ENCODE measurements at places on chromosomes 3 and 15.

GRCh38 chr3:177750436-177750835 is 553.2 kb upstream of the TBL1XR1 start:
- DNase-seq: no peak

- no peak for DNase-seq
Measured at GRCh38 chr15:74517096-74517495, 23.9 kb upstream of the ARID3B start.

DNA sequence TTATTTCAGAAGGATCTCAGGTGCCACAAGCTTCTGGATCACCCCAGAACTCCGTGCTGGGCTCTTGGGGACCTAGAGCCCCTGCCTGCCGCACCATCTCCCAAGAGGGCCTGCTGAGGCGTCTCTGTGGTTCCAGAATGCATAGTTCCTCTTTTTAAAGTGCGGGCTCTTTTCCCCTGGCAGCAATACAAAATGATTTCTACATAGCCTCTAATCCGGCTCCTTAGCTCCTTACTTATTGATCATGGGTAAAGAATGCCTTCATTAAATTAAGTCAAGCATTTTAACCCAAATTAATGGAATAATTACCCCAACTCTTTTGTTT is 121.9 kb downstream of the ATP10A start:
- no peak for DNase-seq

DNA sequence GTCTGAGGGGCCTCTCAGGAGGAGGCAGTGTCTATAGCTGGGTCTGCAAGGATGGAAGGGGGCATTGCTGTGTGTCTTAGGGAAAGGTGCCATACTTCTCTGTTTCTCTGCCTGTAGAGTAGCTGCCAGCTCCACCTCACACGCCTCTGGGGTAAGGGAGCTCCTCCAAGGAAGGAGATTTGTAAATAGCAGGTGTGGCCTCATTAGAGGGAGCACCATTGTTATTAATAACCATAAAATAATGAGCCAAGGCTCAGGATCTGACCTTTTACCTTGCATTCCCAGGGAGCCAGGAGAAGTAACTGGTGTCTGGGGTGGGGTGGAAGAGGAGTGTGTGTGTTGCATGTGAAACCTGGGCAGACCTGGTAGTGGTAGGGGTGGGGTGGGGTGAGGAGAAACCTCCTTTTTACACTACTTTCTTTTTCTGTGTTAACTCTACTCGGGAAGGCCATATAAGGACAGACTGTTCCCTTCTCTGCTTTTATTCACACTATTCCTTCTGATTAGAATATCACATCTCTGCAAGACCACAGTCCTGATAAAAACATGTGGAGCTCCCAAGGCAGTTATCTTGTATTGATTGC is 2.2 kb upstream of the C15orf39 start:
- DNase-seq: no peak

GRCh38 chr3:39385456-39386090 is 2.4 kb downstream of the SLC25A38 start:
- DNase-seq: no peak

DNA sequence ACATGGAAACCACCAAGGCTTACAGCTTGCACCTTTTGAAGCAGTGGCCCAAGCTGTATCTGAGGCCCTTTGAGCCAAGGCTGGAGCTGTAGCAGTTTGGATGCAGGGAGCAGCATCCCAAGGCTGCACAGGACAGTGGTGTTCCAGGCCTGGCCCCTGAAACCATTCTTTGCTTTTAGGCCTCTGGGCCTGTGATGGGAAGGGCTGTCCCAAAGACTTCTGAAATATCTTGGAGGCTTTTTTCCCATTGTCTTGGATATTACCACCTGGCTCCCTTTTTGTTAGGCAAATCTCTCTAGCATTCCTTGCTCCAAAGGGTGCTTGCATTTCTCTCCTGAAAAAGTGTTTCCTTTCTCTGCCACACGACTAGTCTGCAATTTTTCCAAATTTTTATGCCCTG is 302.8 kb upstream of the MDFIC2 start:
- DNase-seq: no peak

DNA sequence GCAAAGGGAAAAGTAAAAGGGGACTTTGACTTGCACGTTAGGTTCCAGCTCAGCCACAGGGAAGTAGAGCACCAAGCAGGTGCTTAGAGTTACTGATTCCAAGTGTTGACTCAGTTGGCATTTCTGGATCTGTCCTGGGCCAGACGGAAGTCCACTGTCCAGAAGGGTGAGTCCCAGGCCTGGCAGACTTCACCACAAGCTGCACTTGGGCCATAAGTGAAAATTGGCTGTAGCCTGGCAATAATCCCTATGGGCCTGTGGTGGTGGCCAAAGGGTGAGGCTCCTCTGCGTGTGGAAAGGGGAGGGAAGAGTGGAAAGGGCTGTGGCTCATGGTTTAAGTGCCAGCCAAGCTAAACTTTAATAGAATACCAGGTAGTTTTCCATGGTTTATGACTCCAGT is 121.5 kb downstream of the DTWD1 start:
- DNase-seq: no peak

GRCh38 chr3:73148682-73149081 is 87.2 kb downstream of the EBLN2 start:
- DNase-seq: no peak

- DNase-seq: no peak
Measured at GRCh38 chr15:68599153-68599545, 20.4 kb downstream of the CORO2B start.

- DNase-seq: no peak
Measured at GRCh38 chr15:81046290-81046689, 45.6 kb downstream of the TLNRD1 start.

GRCh38 chr3:194268654-194269512 is 82.2 kb downstream of the CPN2 start:
- no peak for DNase-seq

DNA sequence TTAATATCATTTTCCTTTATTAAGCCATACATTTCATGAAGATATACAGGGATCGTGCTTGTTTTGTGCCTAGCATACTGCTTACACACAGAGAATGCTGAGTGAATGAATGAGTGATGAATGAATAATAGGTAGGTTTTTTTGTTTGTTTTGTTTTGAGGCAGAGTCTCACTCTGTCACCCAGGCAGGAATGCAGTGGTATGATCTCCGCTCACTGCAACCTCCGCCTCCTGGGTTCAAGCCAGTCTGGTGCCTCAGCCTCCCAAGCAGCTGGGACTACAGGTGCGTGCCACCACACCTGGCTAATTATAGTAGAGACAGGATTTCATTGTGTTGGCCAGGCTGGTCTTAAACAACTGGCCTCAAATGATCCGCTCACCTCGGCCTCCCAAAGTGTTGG is 400.0 kb downstream of the ROBO1 start:
- no peak for DNase-seq

DNA sequence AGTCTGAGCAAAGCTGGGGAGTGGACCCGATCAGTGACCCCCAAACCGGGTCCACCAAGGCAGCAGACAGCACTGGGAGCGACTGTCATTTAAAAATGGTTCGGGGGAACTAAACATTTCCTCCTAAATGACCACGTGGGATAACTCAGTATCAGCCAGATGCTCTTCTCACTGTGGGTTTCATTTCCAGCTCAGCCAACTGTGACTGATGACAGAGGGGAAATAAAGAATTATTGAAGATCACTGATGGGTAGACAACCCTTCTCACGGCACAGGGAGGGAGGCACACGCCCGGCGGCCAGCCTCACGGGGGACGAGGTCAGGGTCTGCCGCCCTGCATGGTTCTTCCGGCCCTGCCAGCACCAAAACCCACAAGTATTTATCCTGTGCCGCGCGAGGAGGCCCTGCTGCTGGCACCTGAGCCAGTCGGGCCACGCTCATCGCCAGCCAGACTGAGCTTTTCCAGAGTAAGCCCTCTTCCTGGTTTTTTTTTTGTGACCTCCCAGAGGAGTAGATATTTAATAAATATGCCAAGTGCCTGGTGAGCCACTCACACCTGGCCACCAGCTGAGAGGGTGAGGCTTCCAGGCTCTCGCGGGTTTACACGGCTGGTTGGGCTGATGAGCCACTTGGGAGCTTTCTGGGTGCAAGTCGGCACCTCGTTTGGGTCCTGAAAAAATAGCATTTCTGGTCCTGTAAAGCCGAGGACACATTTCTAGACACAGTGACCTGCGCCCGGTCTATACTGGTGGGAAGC is 6.2 kb downstream of the MELTF start:
- DNase-seq: peak; percentile 36

DNA sequence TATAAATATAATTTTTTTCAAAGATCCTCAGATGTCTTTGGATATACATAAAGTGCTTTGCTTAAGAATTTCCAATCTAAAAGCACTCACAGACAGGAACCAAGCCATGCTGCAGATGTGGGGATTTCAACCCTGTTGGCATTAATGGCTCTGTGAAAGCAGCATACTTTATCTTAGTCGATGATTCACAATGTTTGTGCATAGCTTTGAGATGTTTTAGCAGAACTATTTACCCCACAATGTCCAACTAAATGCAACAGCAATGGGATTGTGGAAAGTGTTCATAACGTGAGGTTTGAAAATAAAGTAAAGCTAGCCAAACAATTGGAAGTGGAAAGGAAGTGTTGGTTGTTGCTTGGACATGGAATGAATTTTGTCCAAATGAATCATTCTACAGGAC is 371.4 kb downstream of the SOX2 start:
- DNase-seq: no peak

DNA sequence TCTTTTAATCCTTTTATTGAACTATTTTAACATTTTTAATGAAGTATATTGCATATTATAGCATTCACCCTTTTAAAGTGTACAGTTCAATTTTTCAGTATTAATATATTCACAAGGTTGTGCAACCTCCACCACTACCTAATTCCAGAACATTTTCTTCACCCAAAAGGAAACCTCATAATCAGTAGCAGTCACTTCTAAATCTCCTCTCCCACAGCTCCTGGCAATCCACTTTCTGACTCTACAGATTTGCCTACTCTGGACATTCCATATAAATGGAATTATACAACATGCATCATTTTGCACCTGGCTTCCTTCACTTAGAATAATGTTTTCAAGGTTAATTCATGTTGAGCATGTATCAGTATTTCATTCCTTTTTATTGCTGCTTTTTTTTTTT is 55.0 kb upstream of the HRH1 start:
- DNase-seq: no peak

DNA sequence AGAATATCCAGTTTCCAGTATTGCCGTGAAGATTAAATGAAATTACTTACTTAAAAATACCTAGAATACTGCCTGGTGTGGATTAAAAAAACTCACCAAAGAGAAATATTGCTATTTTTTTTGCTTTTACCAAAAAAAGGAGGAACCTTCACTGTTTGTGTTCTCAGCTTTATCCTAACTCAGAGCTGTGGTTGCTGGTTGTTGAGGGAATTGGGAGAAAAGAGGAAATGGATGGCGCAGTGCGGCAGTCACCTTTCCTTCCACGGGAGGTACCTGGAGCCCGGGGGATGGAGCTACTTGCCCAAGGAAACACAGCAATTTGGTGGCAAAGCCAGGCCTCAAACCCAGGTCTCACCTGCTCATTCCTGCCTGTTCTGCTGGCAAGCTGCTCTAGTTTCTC is 270.3 kb downstream of the RPLP1 start:
- no peak for DNase-seq

GRCh38 chr3:193465992-193466608 is 87.5 kb upstream of the ATP13A5 start:
- DNase-seq: no peak

DNA sequence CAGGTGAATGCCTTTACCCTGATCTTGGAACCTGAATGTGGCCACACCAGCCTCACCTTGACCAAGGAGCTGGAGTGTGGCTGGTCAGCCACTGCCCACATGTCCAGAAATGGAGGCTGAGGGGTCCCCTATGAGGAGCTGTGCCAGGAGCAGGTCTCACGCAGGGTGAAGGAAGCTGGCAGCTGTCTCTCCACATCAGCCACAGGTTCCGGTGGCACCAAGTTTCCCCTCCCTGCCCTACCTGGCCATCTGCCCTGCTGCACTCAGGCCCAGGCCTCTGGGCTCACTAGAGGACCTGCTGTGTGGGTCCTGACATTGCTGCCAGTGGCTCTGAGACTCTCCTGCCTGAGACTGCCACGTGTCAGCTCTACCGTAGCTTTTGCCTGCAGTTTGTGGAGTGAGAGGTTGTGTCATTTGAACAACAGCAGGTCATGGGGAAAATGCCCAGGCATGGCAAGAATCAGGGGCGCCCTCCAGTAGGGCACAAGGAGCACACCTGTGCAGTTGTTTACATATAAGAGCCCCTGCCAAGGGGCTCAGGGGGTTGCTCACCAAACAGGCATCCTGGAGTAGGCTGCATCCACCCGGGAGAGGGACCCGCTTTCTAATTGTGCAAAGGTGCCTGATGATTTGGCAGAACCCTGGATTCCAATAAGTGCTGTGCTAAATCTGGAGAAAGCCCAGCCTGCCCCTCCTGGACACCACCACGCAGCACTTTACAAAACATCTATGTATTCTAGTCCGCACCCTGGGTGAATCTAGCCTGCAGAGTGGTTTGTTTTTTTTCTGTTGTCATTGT is 258.5 kb upstream of the TLE3 start:
- no peak for DNase-seq

DNA sequence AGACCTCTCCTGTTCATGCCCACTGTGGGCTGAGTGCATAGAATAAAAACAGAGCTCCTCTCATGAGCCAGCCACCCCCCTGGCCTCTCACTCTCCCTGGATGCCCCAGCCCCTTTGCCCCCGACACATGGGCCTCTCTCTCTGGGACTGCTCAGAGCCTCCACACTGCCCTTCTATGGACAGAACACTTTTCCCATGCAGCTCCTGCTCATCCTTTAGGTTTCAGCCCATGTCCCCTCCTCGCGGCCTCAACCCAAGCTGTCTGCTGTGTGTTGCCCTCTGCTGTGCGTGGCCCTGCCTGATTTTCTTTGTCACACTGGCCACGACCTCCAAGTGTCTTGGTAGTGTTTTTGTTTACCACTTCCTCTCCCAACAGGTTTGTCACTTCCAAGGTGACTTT is 20.7 kb upstream of the PRR23E start:
- no peak for DNase-seq

DNA sequence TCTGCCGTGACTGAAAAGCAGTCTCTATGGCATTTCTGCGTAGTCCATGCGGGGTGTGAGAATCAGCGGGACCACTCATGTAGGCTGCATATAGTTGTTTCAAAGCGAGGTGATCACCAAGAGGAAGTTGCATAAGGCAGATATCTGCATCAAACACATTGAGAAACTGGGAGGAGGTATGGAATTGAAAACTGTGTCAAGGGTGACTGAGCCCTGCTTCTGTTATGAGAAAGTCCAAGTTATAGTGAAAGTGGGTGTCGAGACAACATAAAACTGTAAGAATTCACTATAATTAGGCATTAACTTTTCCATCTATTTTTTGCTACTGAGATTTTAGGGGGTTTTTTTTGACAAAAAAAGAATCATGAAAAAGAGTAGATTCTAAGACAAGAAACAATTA is 109.3 kb downstream of the ZIC1 start:
- DNase-seq: no peak

Data from BE2C (cell line).